GM10248 (cell line): ENCODE measurements at places on chromosomes 16 and 17.

- peak; percentile 78 for DNase-seq
Observed at GRCh38 chr17:42337442-42337841, 49.1 kb downstream of the STAT5A start.

DNA sequence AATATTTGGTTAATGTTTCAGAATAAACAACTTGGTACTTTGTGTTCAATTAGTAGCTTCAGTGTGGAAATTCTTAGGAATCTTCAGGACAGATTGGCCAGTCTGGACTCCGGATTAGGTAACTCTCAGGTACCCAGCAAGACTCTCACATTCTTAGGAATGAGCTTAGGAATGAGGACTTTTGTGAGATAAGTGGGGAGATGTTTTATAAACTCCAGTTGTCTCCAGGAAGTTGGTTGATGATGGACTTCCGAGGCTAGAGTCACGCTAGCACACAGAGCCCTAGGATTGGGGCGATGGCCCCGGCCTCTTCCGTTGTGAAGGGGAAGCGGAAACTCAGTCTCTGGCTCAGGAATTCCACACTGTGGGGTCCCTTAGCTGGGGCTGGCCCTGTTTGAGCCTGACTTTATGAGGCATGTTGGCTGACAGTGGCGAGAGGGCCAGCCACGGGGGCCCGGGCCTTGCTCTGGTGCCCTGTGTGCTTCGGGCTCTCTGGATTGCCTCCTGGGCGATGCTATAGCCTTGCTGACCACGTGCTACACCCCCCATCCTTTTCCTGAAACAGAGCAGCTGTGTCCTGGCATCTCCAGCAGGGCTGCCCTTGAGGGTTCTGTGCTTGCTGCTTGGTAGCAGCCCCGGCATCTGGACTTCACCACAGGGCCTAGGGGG lies 32.4 kb downstream of the RAB11FIP3 start:
- no peak for DNase-seq

- no peak for DNase-seq
Observed at GRCh38 chr17:57864273-57864672, 14.4 kb upstream of the MRPS23 start.

- no peak for DNase-seq
Observed at GRCh38 chr16:35605921-35606320, 2146.5 kb downstream of the TP53TG3F start.
